Stimulated activated CD4-positive, alpha-beta T cell treated with anti-CD3 and anti-CD28 coated beads, Interleukin-12 subunit alpha, Interleukin-12 subunit beta, amount 100 ng/mL, for 4 hours (primary cell): ENCODE measurements at places on chromosomes 16 and 17.

DNA sequence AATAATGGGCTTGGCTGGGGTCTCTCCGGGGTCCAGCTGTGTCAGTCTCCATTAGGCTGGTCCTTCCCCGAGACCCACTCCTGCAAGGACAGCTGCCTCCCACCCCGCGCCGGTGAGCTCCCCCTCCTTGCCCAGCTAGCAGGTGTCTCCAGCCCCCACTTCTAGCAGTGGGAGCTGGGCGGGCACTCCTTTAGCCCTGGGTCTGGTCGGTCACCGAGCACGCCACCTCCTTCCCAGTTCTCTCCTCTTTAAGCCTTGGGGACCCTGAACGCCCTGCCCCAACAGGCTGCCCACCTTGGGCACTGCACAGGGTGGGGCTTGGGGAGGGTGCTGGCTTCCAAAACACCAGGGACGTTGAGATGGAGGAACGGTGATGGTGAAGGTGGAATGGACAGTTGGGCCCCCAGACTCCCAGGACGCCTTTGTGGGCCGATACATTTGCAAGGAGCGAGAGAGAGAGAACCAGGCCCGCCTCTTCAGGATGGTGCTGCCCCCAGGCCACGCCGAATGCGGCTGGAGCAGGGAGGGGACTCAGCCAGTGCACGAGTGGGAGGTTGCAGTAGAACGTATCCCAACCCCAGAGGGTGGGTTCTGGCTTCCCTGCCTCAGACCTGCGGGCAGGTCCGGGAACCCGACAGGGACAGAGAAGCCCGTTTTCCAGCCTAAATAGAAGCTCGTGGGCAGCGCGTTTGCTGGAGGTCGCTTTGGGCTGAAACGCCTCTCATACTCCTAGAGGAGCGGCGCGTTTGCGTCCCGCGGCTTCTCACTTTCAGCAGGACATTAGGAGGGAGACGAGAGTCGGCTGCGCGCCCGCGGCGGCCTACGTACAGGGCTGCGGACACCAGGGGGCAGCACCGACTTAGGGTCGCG, 10.7 kb downstream of the TBX2 start:
- peak; percentile 71 for DNase-seq

- DNase-seq, result no peak
Observed at GRCh38 chr16:87657621-87658192, 55.4 kb downstream of the JPH3 start.

DNA sequence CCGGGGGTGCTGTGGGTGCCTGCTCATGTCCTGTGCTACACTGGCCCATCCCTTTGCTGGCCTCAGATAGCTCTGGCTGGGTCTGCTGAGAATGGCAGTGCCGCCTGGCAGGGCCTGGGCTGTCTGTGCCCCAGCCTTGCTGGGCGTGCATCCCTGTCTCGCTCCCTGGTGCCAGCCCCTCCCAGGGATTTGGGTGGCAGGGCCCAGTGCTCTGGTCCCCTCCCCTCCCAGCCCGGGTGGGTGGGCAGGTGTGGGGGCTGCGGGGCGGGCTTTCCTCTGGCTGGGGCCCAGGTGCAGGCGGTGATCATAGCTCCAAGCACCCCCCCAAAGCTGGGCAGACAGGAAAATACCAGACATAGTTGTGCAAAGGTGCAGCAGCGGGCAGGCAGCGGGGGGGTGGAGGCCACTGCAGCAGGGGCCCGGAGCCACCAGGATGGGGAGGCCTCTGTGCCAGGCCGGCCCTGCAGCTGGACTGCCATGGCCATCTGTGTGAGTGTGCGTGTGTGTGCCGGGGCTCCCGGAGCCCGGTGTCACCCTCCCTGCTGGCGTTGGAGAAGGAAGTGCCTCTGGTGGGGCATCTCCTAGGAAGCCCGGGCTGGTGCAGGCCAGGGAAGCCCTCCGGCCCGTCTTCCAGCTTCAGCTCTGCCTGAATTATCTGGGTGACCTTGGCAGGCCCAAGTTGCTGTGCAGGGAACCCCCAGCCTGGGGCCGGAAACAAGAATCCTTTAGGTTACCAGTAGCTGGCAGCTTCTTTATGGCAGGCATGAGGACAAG, 7.4 kb downstream of the GLIS2 start:
- DNase-seq, result no peak

DNA sequence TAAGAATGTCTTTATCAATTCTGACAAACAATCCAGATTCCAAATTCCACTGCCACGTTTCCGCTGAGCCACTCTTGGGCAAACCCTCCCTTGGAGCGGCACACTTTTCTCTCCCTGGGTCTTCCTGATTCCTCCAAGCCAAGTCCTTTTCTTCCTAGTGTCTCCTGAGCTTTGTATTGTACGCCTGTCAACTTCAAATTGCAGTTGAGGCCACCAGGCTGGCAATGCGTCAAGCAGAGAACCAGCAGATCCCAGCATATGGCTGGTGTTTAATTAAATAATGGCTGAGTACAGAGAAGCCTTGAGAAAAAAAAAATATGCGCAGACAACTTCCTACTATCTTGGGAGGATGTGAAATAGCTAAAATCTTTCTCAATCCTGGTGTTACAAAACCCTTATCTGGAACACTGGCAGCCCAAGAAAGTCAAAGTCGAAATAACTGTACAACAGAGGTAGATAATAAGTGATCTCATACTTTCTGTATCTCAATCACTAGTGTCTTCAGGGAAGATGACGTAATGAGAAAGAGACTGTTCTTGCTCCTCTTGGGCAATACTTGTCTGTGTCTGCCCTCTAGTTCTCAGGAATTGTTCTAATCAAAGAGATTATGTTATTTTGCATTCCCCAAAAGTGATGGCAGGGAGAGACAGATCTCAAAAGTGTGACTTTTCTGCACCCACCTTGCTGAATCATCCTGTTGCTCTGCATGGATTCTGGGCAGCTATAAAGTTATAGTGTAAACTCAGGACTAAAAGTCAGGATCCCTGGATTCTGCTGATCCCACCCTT, 15.0 kb downstream of the SMIM36 start:
- DNase-seq, result no peak
